NCI-H2107 (cell line): ENCODE measurements at places on chromosomes 4 and X.
A peak's percentile ranks its signal among the peaks of the same experiment; 100 is the strongest.

DNA sequence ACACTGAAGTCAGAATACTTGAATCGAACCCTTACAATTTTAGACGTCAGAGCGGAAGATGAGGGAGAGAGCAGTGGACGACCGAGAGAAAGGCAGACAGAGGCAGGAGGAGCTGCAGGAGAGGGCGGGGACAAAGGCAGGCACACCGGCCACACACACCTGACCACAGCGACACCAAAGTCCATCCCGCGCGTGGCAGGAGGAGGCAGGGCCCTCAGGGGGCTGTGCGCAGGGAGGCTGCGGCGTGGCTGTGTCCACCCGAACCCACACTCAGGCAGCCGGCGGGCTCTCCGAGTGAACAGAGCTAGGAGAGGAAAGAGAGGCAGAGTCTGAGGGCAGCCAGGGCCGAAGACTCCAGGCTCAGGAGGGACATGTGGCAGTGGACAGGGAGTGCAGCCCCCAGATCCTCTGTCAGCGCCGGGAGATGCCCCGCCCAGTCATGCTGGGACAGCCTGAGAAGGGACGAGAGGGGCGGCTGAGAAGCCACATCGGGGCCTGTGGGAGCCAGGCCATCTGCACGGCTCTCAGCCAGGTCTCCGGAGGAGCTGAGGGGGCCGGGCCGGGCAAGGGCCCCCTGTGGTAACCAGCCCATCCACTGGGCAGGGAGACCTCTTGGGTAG lies 20.1 kb downstream of the GAK start:
- DNase-seq = no peak

GRCh38 chrX:522456-522855 lies 108.1 kb upstream of the SHOX start:
- no peak for DNase-seq

DNA sequence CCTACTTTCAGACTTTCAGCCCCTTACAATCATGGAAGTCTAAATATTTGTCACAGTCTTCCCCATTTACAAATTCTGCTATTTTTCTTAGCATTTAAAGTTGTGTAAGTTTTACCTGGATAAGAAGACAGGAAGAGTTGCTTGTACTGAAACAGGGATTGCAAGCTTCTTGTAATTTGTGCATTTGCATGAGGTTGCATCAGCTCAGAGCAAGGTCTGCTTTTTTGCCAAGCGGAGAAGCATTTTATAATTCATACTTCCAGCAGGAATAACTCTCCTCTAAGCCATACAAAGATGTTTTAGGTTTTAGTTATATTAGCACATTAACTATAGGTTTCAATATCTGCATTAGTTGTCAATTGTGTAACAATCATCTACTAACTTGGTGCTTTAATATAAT lies 922.0 kb upstream of the PABPC4L start:
- no peak for DNase-seq

DNA sequence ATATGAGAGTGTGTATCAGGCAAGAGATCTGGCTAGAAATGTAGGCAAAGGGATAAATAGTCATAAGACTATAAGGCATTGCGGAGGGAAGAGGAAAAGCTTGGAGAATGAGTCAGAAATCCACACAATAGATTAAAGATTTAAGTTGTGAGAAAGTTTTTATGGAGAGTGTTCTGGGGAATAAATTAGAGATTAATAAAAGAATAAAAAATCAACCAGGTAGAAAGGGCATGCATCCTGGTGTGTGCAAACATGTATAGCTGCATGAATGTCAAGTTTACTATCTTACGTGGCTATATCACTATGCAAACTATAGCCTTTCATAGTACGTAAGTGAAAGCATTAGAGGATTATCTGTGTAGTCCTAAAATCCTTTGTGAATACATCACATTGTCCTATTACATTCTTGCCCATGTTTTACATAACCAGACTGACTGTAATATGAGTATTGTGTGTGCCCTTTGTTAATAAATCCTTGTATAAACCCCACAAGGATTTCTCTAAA lies 36.9 kb downstream of the SNCA start:
- no peak for DNase-seq

DNA sequence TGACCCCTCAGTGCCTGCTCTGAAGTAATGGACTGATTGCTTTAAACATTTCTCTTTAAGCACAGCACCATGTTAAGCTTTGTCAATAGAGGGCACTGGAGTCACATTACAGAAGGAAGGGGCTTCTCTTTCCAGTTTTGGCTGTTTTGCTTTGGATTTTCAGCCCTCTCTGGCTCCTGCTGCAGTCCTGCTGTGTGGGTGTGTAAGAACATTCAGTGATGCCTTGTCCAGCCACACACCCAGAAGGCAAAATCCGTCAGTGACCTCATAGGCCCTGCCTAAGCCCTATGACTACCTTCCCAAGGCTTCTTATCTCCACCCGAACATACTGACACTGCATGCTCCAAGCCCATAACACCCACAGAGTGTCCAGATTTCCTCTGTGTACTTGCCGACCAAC lies 215.3 kb upstream of the CTSO start:
- DNase-seq = no peak

DNA sequence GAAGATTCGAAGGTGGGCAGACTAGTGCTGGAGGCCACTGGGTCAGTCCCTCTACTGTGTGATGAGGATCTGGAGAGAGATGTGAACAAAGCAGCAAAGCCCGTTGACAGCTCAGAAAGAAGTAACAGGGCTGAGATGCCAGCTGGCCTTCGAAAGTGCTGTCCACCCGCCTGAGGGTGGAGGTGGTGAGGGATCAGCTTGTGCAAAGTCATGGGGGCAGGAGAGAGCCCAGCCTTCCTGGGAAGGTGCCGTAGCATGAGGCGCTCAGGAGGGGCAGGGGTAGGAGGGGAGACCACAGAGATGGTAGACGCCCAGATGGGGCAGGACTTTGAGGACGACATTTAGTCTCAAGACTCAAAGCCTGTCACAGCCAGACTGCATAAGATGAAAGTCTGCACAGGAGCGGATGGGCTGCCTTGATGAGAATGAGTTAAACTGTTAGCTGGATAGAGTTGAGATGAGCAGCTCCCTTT lies 19.7 kb downstream of the TBC1D14 start:
- no peak for DNase-seq

DNA sequence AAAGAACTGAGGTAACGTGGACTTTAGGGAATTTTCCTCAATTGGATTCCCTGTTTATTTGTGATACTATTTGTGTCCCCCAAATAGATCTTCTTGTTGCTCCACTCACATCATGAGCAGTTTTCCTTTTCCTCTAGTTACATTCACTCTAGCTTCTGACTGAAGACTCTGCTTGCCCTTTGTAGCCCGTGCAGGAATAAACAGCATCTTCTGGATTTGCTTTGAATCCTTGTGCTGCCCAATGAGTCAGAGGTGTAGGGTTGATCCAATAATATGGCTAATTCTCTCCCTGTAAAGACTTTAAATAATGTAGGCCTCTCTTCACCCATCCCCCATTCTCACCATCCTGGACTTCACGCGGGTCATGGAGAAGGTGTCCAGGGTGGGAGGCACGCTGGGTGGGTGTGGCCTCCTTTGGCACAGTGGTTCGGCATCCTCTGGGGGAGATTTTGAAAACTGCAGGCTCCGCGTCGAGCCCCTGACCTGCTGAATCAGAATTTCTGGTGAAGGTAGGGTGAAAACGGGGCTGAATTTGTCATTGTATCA lies 9.0 kb downstream of the HAND2 start:
- no peak for DNase-seq

DNA sequence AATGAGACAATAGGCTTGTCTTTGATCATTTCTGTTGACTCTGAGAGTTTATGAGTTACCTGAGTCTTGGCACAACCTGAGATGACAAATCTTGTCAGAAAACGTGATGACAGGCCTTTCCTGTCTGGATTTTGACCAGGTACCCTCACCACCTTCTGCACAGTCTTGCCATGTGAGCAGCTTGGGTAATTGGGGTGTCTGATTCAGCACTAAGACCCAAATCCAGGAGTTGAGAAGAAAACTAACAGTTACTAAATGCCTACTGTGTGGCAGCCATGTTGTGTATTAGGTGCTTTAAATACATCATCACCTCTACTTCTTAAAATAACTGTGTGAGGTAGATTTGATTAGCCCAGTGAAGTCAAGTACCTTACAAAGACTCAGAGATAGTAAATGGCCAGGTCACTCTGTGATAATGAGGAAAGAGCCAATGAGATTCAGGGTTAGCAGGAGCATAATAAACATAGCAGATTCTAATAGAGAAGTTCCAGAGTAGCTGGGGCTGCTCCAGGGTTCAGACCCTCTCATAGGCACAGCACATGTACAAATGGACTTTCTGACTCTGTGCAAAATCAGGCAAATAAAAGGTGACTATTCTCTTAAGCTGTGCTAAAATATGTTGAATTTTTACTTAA lies 2.8 kb downstream of the EREG start:
- no peak for DNase-seq

GRCh38 chr4:4260185-4260751 lies 12.2 kb upstream of the TMEM128 start:
- DNase-seq = no peak

GRCh38 chr4:74431113-74431826 lies 13.7 kb upstream of the AREG start:
- DNase-seq = no peak

DNA sequence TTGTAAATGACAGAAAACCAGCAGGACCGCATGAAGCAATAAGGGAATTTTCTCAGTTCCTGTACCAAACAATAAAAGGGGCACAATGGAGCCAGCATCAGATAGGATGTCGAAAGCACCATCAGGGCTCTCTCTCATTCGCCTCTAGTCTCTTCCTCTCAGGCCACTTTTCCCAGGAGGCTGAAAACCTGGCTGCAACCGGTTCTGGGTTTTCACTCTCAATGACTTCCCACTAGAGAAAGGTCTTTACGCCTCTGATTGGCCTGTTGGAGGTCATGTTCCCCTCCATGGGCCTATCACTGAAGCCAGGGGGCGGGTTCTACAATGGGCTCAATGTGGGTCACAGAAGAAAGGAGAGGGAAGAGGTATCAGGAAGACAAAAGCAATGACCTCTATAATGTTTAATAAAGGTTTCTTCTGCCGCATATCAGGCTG lies 29.3 kb downstream of the ZNF827 start:
- DNase-seq = peak; percentile 48

DNA sequence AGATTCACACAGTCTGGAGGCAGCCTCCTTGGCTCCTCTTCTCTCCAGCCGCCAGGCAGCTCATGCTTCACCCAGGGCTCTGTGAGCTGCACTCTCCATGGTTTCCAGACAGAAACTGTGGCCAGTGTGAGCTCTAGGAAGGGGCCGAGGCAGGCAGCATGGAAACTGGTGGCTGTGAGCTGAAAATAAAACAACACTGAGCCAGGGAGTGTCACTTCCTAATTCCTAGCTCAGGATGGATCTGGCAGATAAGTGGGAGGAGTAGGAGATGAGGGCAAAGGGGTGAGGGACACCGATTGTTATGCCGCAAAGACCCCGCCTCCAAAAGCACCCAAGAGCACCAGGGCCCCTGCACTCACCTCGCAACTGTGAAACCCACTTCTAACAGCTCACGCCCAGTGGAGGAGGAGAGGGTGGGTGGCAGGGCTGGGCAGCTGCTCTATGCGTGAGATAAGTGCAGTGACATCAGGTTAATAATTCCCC lies 69.8 kb downstream of the FHDC1 start:
- no peak for DNase-seq

GRCh38 chr4:184476695-184477094 lies 2.3 kb upstream of the IRF2 start:
- DNase-seq = no peak

DNA sequence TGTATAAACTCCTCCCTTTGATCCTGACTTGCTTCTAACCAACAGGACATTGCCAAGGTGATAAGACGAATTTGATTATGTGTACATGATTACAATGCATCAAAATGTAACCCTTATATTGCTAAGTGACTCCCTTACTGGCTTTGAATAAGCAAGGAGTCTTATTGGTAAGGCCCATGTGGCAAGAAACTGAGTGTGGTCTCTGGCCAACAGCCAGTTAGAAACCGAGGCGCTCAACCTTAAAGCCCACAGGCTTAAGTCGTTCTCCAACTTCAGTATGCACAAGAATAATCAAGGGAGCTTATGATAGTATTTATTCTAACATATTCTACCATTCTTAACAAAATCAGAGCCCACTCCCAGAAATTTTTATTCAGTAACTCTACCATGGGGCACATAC lies 374.2 kb upstream of the F9 start:
- DNase-seq = no peak

GRCh38 chr4:1855333-1856070 lies 454 bp downstream of the LETM1 start:
- no peak for DNase-seq

GRCh38 chrX:145910017-145910416 lies 92.4 kb downstream of the SLITRK2 start:
- no peak for DNase-seq

DNA sequence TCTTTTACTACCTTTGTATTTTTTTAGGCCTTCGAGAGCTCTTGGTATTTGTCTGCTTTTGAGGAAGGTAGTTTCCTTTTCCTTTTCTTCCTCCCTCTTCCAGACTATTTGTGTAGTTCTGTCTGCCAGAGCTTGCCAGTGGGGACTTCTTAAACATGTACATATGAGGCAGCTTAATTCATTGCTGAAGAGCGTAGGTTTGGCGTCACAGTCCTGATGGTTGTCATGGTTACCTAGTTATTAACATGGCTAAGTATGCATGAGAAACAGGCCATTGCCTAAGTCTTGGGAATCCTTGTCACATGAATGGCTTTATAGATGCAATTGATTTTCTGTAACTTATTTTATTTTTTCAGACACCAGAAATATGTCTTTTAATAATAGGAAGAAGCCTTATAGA lies 48.5 kb upstream of the ARMCX2 start:
- no peak for DNase-seq

DNA sequence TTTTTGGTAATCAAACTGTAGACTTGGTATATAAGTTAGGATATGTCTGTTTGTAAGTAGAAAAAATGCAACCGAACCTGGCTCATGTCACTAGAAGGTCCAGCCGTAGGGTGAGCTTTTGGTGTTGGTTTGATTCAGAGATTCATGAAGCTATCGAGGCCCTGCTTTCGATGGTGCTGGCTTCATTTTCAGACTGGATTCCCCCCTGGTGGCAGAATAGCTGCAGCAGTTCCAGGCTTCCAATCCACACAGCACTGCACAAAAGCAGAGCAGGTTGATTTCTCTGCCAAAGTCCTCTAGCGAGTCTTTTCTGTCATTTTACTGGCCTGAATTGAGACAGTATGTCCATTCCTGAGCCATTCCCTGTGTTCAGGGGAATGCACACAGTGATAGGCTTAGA lies 33.1 kb downstream of the PDK3 start:
- DNase-seq = no peak

- no peak for DNase-seq
Observed at GRCh38 chr4:612749-613125, 12.6 kb upstream of the PDE6B start.

DNA sequence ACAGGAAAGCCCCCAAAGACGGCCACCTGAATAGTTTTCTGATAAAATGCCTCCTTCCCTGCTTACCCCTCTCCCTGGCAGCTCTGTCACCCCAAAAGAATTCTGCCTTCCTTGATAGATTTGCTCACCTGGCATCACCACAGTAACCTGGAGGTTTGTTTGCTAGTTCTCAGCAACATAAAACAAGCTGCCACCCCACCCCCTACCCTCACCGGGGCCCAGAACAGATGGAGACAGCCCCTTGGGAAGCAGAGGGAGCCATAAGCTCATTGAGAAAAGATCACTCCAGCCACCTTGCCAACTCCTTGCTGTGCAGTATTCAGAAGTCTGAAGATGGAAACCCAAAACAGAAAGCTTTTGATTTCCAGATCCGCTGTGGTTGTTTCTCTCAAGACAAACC lies 108.6 kb downstream of the DHX15 start:
- no peak for DNase-seq
